ENCODE measurements at places on chromosomes 12 and 14.

- DNase-seq = no peak
Measured at GRCh38 chr12:126219654-126220279, 1154.5 kb downstream of the AACS start.

DNA sequence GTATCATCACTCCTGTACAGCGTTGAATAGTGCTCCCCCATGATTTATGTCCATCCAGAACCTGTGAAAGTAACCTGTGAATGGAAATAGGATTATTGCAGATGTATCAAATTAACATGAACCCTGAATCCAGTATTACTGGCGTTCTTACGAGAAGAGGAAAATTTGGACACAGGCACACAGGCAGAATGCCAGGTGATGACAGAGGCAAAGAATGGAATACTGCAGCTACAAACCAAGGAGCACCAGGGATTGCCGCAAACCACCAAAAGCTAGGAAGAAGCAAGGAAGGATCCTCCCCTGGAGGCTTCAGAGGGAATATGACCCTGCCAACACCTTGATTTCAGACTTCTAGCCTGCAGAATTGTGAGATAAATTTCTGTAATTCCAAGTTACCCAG is 113.5 kb upstream of the EGLN3 start:
- DNase-seq = no peak

DNA sequence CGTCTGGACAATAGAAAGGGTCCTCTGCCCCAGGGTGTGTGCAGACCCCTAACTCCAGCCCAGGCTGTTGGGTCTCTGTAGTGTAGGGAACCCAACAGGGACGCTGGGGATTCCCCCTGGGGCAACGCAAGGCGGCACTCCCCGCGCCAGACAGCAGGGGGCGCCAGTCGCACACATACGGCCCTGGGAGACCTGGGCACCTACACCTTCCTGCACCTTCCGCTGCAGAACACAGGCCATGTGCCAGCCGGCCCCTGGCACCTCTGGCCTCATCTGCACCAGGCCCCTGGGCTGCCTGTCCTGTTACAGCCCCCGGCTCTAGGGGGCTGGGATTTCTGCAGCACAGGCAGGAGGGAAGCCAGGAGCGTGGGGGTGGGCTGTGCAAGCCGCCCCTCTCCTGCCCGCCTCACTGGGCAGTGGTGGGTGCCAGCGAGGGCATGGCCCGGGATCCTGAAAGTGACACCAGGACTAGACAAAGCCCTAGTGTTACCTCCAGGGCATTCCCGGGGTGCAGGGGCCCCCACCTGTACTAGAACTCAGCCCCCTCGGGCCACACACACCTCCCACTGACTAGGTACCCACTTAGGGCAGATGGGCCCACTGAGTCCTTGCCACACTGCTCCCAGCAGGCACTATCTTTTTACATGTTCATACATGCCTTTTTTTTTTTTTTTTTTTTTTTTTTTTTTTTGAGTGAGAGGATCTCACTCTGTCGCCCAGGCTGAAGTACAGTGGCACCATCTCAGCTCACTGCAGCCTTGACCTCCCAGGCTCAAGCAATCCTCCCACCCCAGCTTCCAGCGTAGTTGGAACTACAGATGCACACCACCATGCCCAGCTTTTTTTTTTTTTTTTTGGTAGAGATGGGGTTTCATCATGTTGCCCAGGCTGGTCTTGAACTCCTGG is 37.5 kb downstream of the CCNK start:
- DNase-seq = no peak

DNA sequence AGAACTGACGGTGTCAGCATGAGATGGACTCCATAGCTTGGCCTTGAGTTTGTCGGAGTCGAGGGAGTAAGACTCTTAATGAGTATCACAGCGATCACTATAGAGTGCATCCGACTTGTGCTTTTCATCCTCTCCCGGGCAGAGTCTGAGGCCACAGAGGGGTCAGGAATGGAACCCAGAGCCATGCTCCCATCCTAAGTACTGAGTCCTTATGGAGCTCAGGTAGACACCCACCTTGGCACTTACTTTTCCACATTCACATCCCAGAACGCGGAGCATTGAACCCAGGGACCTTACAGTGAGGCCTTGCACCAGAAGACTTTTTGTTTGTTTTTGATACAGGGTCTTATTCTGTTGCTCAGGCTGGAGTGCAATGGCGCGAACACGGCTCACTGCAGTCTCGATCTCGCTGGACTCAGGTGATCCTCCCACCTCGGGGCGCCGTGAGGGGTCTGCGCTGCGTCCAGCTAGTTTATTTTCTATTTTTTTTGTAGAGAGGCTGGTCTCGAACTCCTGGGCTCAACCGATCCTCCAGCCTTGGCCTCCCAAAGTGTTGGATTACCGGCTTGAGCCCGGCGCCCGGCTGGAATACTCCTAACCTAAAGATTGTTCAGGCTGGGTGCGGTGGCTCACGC is 719 bp upstream of the SRSF9 start:
- no peak for DNase-seq

DNA sequence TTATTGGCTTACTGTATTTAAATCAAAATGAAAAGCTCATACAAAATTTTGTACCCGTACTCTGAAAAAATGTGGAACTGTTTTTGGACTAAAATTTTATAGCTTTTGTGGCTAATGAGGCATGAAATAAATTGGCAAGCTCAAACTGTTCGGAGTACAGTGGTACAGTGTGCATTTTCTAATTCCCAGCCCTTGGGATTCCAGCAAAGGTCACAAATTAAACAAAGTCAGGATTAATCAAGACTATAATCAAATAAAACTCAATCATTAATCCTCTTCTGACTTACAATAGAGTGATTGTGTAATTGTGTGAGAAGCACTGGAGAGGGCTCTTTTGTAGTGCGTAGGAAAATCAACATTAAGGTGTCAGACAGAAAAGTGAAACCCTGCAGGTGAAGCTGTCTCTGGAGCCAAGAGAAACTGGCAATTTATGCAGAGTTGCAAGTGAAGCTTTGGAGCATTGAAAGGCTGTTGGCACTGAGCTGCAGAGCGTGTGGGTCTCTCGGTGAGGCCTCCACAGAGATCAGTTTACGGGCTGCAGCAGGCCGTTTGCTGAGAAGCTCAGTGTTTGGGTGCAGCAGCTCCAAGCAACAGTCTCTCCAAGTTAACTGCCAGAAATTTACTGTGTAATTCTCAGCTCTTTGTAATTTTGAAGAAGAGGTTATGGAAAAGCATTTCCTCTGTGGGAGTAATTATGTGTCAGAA is 275.9 kb downstream of the FBXL14 start:
- no peak for DNase-seq

DNA sequence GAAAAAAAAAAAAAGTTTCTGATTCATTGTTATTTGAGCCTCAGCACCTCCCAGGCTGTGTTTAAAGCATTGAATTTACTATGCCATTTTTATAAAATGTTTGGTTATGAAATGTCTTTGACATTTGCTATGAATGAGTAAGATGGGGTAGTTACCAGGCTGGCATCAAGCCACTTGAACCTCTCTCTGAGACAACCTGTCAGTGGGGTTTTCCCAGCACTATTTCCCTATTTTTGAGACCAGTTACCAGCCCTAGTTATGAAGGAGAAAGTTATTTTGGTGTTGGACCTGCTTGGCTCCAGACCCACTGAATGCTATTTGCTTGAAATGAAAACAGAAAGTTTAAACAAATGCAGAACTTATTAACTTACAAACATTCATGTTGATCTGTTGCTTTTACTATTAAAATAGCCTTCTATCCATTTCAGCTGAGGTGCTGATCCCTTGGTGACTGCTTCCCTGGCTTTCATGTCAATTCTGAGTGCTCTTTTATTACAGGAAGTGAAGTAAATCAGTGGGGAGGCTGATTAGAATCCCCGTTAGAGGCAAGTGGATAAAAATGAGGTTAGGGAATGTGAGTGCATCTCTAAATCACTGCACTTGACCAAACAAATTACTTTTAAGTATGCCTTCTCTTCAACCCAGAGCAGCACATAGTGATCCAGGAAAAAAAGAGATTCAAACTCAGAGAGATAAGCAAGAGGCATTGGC is 37.8 kb downstream of the LLPH start:
- no peak for DNase-seq

- no peak for DNase-seq
Measured at GRCh38 chr12:111398530-111398929, 7.2 kb upstream of the SH2B3 start.

GRCh38 chr14:73173092-73173735 is 36.9 kb downstream of the PSEN1 start:
- no peak for DNase-seq

DNA sequence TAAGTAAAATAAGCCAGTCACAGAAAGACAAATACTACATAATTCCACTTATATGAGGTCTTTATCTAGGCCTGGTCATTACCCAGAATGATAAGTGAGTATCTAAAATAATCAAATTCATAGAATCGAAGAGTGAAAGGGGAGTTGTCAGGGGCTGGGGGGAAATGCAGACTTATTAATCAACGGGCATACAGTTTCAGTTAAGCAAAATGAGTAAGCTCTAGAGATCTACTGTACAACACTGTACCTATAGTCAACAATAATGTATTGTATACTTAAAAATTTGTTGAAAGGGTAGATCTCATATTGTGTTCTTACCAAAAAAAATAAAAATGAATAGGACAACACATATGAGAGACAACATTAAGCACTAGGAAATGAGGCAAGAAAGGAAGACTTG is 13.3 kb downstream of the BTBD7 start:
- DNase-seq = no peak

DNA sequence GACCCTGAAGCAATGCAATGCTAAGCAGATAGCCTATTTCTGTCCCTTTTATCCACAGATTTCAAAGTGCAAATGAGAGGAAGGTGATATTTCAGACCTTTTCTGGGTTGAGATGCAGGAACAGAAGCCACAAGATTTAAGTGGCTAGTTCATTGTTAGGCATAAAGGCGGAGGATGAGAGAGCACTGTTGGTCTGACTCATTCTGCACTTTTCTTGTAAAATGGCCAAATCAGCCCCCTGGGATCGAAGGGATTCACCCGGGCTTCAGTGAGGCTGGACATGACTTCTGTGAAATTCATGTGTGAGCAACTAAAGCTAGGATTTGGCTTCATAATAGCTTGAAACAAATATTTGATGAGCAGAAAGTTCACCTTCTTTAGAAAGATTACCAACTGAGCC is 101.9 kb upstream of the OVCH1 start:
- DNase-seq = no peak

GRCh38 chr12:78418919-78419318 is 445.7 kb upstream of the SYT1 start:
- DNase-seq = no peak

- DNase-seq = no peak
Measured at GRCh38 chr12:6038160-6038559, 86.3 kb downstream of the VWF start.

DNA sequence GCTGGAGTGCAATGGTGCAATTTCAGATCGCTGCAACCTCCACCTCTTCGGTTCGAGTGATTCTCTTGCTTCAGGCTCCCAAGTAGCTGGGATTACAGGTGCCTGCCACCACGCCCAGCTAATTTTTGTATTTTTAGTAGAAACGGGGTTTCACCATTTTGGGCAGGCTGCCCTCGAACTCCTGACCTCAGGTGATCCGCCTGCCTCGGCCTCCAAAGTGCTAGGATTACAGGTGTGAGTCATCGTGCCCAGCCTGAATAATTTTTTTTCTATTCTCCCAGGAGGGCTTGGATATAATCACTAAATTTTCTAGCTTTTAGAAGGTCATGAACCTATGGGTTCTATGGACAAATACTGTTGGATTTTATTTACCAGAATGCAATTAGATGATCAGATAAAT is 44.7 kb upstream of the GNPNAT1 start:
- no peak for DNase-seq

- no peak for DNase-seq
Measured at GRCh38 chr12:89994911-89995310, 286.3 kb upstream of the ATP2B1 start.

DNA sequence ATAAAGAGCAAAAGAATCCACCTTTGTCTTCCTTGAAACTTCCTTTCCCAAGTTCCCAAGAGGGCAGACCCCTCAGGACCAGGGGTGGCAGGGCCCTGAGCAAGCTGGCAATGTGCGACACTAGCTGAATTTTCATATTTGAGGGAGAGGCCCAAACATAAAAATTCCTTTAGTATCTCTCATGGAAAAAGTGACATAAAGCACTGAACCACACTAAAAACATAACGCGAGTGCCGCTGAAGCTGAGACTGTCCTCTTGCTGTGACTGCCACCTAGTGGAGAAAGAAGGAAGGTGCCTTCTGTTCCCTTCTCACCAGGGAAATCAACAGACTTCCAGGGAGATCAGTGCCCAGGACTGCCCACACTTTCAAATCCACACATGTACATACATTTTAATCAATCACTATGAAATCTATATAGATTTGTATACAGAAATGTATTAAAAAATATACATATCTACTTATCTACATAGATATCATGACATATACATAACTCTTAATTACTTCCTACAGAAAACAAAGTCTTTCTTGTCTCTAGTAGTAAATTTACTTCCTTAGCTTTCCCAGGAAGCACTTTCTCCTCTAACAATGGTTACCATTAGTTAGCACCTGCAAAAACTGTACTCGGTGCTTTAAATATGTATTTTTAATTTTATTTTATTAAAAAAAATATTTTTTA is 53.8 kb downstream of the SSH1 start:
- DNase-seq = no peak

- DNase-seq = no peak
Measured at GRCh38 chr12:66051361-66051760, 79.2 kb downstream of the LLPH start.

DNA sequence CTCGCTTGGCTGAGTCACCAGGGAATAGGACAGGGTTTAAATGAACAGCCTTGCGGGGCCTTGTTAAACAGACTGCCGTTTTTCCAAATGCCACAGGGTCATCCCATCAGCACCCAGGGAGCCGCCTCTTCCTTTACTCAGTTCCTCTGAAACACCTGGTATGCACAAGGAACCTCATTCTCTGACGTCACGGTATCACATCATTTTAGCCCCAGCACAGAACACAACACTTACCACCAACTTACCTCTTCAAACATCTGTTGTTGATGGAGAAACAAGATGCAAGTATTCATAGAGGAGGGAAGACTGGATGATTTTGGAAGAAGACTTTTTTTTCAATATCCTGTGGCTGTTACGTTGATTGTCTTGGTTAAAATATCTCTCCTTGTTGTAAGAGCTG is 535.3 kb upstream of the TMEM132C start:
- DNase-seq = no peak

DNA sequence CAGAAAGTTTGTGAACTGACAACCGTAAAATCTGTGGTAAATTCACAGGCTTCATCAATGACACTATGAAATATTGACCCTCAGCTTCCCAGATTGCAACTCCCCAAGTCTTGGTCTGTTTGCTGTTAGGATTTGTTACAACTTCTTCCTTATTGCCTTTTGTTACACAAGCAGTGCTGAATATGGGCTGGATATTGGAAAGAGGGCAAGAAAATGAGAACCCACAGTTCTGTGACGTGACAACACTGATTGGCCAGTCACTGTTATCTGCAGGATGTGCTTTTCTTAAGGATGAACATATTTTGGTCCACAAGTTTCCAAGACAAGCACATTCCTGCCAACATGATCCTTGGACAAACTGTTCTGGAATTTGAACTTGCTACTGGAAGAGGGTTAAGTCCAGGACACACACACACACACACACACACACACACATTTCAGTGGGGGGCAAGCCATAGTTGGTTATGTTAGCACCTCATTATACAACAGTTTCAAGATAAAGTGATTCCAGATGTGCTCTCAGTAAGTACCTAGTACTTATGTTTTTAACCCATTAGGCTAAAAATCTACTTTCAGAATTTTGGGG is 16.6 kb upstream of the SLC38A2 start:
- no peak for DNase-seq
